ENCODE measurements at places on chromosomes 3 and 15. TPM values are rescaled to one million over a fixed set of nuclear protein-coding genes. Genes with fewer than 3 reads are reported as not detected.

Gene ALPK3
- 13.7 TPM for polyA plus RNA-seq

Gene BFSP2
- polyA plus RNA-seq: 0.33 TPM

Gene PLCD1
- 21.6 TPM for polyA plus RNA-seq

- no peak for DNase-seq
These were observed 26.4 kb downstream of the PEAK1 start for GRCh38 chr15:77393471-77393840.

DNA sequence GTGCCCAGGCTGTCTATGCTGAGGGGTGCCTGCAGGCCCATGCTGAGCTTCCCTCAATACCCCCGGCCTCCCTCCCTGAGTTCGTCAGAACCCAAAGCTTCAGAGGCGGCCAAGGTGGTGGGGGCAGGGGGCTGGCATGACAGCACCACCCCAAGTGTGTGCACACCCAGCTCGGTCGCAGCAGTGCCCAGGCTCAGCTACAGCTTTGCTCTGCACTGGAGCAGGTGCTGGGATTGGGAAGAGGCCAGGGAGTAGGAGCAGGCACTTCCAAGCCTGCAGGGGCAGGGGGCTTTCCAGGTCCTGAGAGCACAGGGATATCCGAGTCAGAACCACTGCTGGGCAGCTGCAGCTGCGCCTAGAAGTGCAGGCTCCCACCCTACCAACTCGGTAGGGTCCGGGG is 283.9 kb downstream of the UBE2E2 start:
- DNase-seq: no peak

- DNase-seq: no peak
These were observed 59.3 kb downstream of the NR1D2 start for GRCh38 chr3:24004171-24004938.

DNA sequence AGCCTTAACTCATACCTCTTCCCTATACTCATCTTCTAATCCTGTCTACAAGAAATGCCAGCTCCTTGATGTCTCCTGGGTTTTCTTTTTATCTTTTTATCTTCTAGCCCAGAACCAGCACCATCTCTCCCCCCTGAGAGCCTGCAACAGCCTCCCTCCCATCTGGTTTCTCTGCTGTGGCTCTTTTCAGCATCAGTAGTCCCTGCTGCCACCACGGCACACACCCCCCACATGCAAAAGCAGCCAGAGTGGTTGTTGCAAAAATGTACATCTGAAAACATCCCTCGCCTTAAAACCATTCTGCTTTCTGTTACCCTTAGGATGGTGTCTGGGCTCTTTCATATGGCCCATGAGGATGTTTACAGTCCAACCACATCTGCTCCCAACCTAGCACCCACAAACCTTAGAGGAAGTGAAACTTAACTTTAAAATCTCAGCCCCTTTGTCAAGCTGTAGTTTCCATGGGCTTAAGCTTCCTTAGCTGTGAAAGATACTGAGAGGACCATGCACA is 775 bp downstream of the TTC21A start:
- DNase-seq: no peak

Measured in right renal pelvis (tissue), 4 donors.